Renal cortex interstitium (tissue), 15 donors: ENCODE measurements at places on chromosomes 7 and 10. TPM values are rescaled to one million over a fixed set of nuclear protein-coding genes. Genes with fewer than 3 reads are reported as not detected.

- DNase-seq = no peak
Observed at GRCh38 chr7:7670490-7670889, 29.9 kb downstream of the UMAD1 start.

DNA sequence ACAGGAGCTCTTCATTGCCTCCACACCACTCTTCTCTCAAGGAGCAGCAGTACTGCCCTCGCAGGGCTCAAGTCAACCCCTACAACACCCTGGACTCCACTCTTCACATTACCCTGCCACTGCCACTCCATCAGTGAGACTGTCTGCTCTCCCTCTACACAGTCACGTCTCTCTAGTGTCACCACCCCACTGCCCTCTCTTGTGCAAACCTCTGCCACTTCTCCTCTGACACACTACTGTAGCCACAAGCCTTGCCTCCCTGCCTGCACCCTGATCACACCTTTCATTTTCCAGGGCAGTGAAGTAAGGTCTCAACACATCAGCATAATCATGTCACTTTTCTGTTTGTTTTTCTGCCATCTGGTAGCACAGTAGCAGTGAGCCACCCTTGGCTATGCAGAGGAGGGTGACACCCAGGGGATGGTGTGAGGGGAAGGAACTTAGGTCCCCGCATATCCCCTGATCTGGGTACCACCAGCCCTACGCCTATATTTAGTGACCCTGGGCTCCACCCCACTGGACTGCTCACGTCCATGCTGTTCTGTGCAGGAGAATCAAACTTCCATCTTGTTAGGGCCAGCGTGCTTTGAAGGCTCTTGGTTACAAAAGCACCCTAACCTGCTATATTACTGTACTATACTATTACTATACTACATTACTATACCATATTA lies 1.6 kb downstream of the C10orf143 start:
- DNase-seq = no peak

DNA sequence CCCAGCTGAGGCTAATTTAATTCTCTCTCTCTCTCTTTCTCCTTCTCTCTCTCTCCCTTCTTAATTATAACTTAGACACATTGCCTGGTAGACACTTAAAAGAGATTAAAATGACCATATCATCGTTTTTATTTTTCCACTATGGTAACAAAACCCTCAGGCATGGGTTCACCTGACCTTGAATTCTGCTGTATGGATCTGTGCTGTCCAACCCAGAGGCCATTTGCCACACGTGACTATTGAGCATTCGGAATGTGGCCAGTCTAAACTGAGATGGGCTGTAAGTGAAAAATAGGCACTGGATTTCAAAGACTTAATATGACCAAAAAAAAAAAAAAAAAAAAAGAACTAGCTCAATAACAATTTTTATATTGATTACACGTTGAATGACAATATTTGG lies 93.6 kb downstream of the NHLRC2 start:
- DNase-seq = no peak

DNA sequence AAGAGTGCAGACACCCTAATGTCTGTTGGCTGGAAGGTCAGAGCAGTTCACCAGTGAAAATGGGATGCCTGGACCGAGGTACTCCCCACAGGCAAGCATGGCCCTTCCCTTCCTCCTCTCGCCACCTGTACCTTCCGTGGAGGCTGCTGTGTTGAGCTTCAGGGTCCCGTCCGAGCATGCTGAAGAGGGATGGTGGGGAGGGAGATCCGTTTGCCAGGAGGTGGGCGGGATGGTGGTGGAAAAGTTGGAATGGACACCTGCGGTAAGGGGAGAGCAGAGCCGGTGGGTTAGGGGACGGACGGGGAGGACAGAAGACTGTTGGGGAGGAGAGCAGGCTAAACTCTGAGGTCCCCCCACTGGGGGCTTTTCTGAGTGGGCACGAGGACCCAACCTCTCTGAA lies 15.9 kb upstream of the ZNF777 start:
- DNase-seq = no peak

- DNase-seq = no peak
Observed at GRCh38 chr7:131897016-131897789, 340.8 kb upstream of the PODXL start.

DNA sequence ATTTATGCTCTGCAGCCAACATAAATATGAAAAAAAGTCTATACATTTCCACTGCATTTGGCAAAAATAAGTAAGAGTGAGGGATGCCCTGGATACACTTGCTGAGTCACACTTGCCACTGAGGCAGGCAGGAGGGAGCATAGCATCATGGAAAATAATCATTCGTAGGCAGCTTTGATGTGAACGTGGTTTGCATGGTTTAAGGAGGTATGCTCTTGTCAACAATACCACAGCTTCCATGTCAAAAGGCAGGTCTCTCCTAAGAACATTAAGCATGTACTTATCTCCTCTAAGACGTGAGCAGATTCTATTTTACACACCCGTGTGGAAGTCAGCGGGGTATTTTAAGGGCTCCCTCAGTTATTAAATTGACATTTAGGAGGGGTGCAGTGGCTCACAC lies 89.2 kb upstream of the WDR11 start:
- no peak for DNase-seq

DNA sequence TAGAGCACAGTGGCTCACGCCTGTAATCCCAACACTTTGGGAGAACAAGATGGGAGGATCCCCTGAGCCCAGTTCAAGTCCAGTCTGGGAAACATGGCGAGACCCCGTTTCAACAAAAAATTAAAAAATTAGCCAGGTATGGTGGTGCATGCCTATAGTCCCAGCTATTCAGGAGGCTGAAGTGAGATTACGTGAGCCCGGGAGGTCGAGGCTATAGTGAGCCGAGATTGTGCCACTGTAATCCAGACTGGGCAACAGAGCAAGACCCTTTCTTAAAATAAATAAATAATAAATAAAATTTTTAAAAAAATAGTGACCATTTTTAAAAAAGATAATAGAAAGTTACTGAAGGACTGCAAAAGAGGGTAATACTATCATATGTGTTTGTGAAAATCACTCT lies 28.8 kb downstream of the MTPAP start:
- no peak for DNase-seq

DNA sequence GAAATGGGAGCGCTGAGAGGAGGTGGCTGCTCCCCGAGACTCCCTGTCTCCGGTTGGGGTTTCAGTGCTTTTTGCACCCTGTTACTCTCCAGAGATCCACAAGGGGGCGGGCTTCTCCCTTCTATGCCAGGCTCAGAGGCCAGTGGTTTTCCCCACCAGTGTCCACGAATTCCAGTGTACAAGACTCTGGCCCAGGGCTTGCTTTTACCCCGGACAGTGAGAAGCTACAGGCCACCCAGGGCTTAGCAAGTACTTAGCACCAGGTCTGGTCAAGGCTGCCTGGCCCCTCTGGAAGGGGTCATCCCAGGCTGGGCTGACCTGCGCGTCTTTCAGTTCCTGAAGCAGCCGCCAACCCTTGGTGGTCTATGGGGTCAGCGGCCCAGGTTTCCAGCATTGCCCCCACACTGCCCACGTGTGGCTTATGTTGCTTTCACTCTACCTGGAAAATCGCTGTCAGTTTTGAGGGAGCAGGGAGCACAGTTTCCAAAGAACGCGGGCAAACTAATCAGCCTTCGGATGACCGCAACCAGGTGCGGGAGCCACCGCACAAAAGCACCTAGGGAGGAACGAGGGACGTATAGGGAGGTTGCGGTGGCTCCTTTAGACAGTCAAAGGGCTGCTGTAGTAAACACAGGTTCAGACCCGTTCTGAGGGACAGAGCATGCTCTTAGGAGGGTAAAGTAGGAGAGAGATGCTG lies 6.8 kb downstream of the CYP26A1 start:
- DNase-seq = no peak

DNA sequence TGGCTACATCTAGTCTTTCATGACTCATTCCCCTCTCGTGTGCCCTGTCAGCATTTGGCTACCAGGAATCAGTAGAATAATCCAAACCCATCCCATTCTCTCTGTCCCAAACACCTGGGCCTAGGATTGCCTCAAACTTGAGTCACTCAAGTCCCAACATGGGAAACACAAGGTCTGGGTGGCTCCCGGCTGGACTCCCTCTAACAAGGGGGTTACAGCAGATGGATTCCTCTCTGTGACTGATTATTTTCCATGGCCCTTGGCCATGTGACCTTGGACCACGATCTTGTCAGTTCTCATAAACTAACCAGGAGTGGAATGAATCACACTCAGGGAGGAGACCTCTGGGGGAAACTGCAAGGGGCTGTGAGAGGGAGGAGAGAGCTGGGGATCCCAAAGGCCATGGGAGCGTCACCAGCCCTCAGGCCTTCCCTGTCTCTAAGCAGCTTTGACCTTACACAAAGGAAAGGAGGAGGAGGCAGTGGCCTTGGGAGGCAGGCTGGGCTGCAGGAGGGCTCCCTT lies 533.1 kb downstream of the KCNMA1 start:
- DNase-seq = peak; percentile 54

DNA sequence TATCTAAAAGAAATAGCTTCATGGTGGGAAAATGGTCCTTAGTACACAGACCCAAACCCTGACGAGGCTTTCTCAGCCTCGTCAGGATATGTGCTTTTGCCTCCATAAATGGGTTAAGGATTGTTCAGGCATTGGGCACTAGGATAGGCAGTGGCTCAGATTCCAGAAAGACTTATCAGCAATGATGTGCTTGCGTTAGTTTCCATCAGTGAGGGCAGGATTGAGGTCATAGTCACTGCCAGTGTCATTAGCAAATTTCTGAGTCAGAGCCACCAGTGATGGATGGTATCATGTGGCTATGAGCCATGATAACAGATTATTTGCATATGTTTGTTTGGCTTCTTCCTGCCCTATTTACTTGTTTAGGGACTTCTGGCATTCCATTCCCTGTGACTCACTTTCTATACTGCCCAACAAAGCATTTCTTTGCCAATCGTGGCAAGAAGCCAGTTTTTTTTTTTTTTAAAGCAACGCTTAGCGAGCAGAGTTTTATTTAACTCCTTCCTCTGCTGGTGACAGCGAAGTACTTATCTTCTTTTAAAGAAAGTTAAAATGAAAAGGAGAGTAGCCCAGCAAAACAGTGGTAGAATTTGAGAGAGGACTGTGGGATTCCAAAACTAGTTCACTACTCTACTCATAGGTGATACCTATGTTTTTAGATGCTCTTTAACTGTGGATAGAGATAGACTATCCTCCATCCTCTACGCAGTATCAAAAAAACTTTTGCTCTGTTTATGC lies 44.4 kb downstream of the MYPN start:
- no peak for DNase-seq

DNA sequence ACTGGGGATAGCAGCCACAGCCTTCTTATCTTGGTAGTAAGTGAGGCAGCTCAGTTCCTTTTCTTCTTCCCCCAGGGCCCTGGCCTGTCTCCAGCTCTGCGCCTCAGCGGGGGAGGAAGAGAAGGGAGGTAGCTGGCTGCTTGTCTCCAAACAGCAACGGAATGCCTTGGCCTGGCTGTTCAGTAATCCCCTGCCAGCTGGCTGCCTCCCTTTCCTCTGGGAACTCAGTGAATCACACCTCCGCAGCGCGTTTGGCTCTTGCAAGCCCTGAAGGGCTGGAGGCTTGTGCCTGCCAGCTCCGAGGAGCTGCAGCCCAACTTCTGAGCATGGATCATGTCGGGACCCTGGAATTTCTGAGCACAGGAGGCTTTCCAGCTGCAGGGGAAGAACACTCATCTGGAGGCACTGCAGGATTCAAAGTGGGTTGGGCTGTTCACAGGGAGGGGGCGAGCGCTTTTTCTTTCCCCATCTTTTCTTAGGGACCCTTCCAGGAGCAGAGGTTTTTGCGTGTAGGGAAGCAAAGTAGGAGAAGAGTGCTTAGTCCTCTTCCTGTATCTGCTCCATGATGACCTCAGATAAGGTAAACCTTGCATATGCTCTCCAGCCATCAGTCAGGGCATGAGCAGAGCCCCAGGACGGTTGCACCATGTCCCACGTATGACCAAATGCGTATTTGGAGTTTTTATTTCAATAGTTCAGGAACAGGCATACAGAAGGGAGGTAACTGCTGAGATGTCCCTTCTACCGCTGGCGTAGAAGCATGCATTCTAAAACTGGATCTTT lies 253.2 kb upstream of the INHBA start:
- DNase-seq = peak; percentile 41

DNA sequence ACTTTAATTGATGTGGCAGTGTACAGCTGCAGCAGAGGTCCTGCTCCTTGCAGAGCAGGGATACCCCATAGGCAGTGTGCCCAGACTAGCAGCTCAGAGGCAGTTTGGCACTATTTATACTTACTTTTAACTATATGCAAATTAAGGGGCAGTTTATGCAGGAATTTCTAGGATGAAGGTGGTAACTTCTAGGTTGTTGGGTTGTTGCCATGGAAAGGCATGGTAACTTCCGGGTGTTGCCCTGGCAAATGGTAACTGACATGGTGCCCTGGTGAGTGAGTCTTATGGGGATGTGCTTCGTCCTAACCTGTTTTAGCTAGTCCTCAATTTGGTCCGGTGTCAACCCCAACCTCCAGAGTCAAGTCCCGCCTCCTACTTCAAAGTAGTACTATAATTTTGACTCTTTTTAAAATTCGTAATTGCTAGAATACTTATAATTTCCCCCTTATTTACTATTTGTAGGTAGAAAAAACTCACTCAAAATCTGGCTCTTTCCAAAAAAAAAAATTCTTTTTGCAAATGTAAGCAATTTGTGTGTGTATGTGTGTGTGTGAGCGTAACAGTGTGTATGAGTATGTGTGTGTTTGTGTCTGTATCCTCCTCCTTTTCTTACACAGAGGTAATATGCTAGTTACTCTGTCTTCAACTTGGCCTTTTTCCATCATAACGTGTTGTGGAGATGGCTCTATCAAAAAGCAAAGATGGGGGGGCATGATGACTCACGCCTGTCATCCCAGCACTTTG lies 5.9 kb downstream of the COL26A1 start:
- no peak for DNase-seq

DNA sequence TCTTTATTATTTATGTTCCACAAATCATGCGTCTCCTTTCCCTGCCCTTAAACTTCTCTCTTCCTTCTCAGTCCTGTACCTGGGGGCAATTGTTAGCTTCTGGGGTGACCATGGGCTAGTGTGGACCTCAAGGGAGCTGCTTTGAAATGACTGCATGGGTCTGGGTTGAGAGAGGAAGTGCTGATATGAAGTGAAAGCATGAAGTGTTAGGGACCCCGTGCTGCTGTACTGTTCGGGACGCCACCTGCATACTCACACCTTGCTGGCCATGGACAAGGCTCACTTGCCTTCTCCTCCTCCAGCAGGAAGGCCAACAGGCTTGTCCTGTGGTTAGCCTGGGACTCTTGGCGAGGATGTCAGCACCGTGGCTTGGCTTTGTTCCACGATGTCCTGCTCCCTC lies 56.7 kb downstream of the MTPN start:
- DNase-seq = no peak

GRCh38 chr7:70165477-70166170 lies 567.3 kb downstream of the AUTS2 start:
- DNase-seq = no peak

GRCh38 chr7:50315739-50316671 lies 11.5 kb downstream of the IKZF1 start:
- DNase-seq = no peak

- DNase-seq = no peak
Observed at GRCh38 chr7:100575206-100575631, 1.5 kb upstream of the SAP25 start.

- DNase-seq = no peak
Observed at GRCh38 chr10:22319547-22319979, 1.3 kb upstream of the BMI1 start.

- DNase-seq = no peak
Observed at GRCh38 chr10:70564901-70565351, 37.6 kb downstream of the PRF1 start.

LRRC27 gene
- 26.3 TPM for polyA plus RNA-seq

NXPH1 gene
- 0.12 TPM for polyA plus RNA-seq

JAKMIP3 gene
- polyA plus RNA-seq = 0.27 TPM

DYNC1I1 gene
- polyA plus RNA-seq = 0.59 TPM

AKR1E2 gene
- polyA plus RNA-seq = 8.5 TPM

AKR1C3 gene
- polyA plus RNA-seq = 46.6 TPM

ACTR3C gene
- 9.5 TPM for polyA plus RNA-seq

PLEKHS1 gene
- 0.11 TPM for polyA plus RNA-seq

CYP26C1 gene
- polyA plus RNA-seq = 0.07 TPM
